ENCODE measurements at places on chromosomes 16 and 17.

GRCh38 chr17:75667825-75668224 lies 687 bp downstream of the SAP30BP start:
- DNase-seq = no peak

GRCh38 chr17:16178836-16179235 lies 36.5 kb downstream of the NCOR1 start:
- DNase-seq = no peak

- DNase-seq = peak; percentile 15
Observed at GRCh38 chr16:78684655-78685375, 585.4 kb downstream of the WWOX start.

GRCh38 chr16:79690159-79690558 lies 89.6 kb upstream of the MAF start:
- DNase-seq = no peak

- DNase-seq = no peak
Observed at GRCh38 chr17:49952912-49953497, 16.0 kb upstream of the DLX4 start.

GRCh38 chr17:249236-249993 lies 68.0 kb upstream of the DOC2B start:
- no peak for DNase-seq

DNA sequence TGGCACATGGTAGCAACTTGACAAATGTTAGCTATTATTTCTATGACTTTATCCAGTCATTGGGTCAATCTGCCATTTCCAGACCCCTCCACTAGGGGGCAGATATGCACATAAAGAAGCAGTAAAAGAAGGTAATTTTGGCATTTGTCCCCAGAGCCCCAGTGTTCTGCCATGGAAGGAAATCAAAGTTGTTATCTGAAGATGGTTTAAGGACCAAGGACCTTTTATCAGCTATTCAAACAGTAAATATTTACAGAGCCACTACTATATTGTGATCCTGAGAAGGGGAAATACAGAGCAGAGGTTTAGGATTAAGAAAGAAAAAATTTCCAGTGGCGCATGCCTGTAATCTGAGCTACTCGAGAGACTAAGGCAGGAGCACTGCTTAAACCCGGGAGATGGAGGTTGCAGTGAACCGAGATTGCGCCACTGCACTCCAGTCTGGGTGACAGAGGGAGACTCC lies 20.0 kb downstream of the TRAF4 start:
- peak; percentile 40 for DNase-seq

- no peak for DNase-seq
Observed at GRCh38 chr16:19283637-19284036, 1.9 kb upstream of the CLEC19A start.

GRCh38 chr16:51577621-51578303 lies 426.7 kb upstream of the SALL1 start:
- DNase-seq = peak; percentile 31

GRCh38 chr16:11560701-11561453 lies 25.8 kb downstream of the LITAF start:
- DNase-seq = peak; percentile 13

Data from HEK293T (cell line).